Activated CD4-positive, alpha-beta memory T cell treated with anti-CD3 and anti-CD28 coated beads, Interleukin-2, amount 10 ng/mL, durations not matched to agents 7 days and 5 days (primary cell): ENCODE measurements at places on chromosomes 2 and 18.
A peak's percentile ranks its signal among the peaks of the same experiment; 100 is the strongest.

- H3K36me3 ChIP-seq: peaks cover 15% of the 10 kb centered on the region
- no peaks in the 10 kb centered on the region for H3K27me3 ChIP-seq
- peak overlapping the region; percentile 99 for H3K27ac ChIP-seq
- peak overlapping the region; percentile 99 for H3K4me3 ChIP-seq
Observed at GRCh38 chr2:44167311-44167907, 1.3 kb upstream of the PPM1B start.

- H3K4me3 ChIP-seq: no peak overlapping the region
- no peaks in the 10 kb centered on the region for H3K4me1 ChIP-seq
- DNase-seq: no peak
- H3K27me3 ChIP-seq: peaks cover 19% of the 10 kb centered on the region
Observed at GRCh38 chr18:26723981-26724380, 141.5 kb downstream of the AQP4 start.

DNA sequence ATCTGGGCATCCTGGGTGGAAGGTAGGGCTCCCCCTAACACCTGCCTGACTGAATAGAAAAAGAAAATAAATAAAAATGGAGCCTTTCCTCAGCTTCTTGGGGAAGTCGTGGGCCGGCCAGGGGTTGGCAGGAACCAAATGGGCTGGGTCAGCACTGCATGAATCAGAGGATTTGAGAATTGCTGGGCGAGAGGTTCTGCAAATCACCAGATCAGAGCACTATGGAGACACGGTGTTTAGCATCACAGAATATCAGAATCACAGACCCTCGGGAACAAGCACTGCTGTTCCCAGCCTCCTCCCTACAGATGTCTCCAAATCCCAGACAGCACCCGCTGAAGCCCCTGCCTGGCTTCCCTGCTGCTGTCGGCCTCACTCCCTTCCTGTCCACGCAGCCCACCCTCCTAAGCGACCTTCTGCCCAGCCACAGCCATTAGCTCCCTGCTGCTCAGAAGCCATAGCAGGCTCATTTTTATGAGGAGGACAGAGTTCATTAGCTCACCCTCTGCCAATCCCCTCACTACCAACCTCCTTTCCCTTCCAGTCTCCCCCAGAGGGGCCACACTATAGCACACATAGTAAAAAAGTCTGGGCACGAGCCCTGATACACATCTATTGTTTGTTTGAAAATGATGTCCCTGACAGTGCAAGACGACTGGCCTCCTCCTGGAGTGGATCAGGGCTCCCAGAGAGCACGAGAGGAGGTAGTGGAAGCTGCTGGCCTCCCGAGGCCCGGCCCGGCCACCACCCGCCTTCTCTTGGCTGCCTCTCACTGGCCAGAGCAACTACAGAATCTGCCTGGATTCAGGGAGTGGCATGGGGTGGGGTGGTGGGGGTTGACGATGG is 64.6 kb upstream of the TAF1B start:
- H3K27ac ChIP-seq: no peak overlapping the region
- H3K4me3 ChIP-seq: no peak overlapping the region
- DNase-seq: no peak
- no peaks in the 10 kb centered on the region for H3K27me3 ChIP-seq
- peaks cover 4% of the 10 kb centered on the region for H3K36me3 ChIP-seq

- H3K27me3 ChIP-seq: peaks cover 21% of the 10 kb centered on the region
- H3K4me1 ChIP-seq: no peaks in the 10 kb centered on the region
- H3K27ac ChIP-seq: no peak overlapping the region
- H3K36me3 ChIP-seq: no peaks in the 10 kb centered on the region
Observed at GRCh38 chr2:26429779-26430578, 28.3 kb downstream of the DRC1 start.

- H3K27ac ChIP-seq: no peak overlapping the region
- no peaks in the 10 kb centered on the region for H3K36me3 ChIP-seq
- DNase-seq: no peak
- peaks cover 22% of the 10 kb centered on the region for H3K27me3 ChIP-seq
- H3K4me1 ChIP-seq: no peaks in the 10 kb centered on the region
Observed at GRCh38 chr2:237195396-237196120, 109.9 kb downstream of the COPS8 start.

GRCh38 chr18:48345596-48345995 is 63.6 kb downstream of the ZBTB7C start:
- no peak overlapping the region for H3K27ac ChIP-seq
- H3K27me3 ChIP-seq: peaks cover 20% of the 10 kb centered on the region
- no peaks in the 10 kb centered on the region for H3K36me3 ChIP-seq
- no peak for DNase-seq
- no peak overlapping the region for H3K4me3 ChIP-seq
